ENCODE measurements at places on chromosomes 5 and 9.

DNA sequence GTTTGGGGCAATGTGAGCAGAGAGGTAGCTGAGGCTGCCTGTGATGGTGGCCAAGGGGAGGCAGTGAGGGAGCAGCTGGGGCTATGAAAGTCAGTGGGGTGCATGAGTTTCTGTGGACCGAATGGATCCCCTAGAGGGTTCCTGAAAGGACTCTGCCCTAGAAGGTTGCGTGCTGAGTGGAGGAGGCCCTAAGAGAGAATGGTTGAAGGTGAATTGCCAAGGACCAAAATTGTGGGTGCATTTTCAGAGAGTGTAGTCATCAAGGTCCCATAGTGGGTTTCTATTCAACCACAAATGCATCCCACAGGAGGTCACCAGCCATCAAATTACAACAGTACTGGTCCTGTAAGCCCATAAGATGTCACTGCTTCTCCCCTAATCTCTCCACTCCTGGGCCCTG is 298.3 kb downstream of the CDK5RAP2 start:
- DNase-seq: no peak

DNA sequence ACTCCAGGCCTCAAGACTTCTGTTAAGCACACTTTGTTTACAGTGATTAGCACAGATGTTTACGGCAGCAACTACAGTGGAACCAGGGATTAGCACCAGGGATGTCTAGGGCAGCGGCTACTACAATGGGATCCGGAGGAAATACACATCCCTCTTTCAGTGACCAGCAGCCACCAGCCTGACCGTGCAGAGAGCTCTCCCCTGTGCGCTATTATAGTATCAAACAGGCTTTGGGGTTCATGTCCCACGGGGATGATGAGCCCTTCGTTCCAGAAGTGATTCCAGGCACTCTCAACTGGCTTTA is 21.5 kb downstream of the GFPT2 start:
- no peak for DNase-seq

DNA sequence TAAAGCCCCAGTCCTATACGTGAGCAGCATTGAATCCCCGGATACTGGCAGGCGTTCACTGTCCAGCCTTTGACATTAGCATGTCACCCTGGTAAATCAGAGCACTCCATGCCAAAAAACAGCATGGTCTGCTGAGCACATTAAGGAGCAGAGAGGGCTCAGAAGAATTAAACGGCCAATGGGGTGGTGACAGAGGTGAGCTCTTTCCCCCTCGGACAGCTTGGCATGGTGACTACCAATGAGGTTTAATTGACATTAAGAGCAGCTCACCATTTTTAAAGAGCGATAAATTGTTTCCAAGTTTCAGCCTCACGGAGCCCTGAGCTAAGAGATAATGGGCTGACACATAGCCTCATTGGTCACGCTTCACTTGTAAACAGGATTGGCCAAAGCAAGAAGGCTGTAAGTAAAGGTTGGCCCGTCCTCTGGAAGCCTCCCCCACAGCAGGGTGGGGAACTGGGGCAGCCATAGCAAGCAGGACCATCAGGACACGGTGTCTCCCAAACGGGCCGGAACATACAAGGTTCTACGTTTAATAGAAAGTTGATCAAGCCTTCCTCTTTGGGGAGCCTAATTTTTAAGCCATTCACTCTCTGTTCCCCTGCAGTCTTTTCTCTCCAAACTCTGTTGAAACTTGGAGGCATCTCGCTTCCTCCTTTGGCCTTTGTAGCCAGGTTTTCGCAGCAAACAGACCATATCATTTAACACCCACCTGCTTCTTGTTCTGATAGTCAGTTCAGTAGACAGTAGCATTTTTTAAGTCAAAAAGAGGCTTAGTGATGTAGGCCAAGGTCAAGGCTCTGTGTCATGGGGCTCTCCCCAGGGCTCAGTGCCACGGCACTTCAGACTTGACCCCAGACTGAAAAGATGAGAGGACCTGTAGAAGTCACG is 25.9 kb downstream of the QRFP start:
- DNase-seq: no peak

DNA sequence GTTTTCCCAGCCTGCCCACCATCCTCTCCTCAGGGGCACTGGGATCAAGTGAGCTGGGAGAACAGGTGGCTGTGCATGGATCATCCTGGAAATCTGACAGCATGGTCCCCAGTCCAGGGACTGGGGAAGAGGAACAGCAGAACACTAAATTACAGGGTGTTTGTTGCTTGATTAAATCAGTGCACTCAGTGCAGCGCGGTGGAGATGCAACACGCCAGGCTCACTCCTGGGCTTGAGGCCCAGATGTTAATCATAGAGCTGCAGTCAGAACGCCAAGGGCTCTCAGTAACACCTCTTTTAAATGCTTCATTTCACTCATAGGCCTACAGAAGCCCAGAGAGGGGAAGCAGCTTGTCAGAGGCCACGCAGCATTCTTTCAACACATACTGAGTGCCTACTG is 14.2 kb upstream of the LARP1 start:
- DNase-seq: no peak

DNA sequence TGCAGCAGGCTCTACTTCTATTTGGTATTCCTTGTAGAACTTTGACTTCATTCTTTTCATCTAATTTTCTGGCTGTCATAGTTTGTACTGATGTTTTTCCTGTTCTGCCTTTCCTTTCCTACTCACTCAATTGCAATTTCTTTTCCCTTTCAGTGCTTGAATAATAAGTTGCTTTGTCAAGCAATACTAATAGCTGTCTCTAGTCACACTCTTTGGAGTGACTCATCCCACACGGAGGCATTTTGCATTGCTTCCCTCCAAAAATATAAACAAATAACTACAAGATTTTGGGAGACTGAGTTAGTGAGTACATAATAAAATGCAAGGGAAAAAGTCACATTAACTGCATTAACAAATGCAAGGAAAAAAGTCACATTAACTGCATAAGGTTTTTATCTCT is 465.9 kb downstream of the CDH9 start:
- no peak for DNase-seq

DNA sequence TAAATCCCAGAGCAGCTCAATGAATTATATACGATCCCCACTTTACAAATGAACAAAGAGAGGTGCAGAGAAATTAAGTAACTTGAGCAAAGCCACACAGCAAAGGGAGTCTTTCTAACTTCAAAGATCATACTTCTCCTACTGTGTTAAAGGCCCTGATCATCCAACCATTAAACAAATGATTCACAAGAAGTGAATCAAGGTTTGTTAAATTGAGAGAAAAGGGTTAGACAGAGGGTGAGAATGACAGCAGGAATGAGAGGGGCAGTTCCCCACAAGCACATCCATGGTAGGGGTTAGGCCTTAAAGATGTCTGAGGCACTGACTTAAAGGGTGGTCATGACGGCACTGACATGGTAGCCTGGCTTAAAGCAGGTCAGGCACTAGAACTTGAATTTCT is 10.7 kb downstream of the IDNK start:
- no peak for DNase-seq

DNA sequence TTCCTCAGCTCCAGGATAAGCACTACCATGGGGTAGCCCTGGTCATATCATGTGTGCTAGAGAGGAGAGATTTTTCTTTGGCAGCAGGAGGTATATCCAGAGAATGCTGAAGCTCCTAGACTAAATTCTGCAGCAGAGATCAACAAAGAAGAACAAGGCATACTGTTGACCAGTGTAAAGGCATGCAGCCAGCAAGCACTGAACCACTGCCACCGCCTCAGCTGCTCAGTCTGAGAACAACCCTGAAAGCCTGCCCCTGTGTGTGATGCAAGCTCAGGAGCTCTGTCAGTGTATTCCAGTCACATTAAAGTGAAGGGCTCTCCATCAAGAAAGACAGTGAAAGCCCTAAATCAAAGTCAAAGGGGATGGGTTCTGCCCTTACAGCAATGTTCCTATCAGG is 439.5 kb upstream of the CD180 start:
- no peak for DNase-seq

DNA sequence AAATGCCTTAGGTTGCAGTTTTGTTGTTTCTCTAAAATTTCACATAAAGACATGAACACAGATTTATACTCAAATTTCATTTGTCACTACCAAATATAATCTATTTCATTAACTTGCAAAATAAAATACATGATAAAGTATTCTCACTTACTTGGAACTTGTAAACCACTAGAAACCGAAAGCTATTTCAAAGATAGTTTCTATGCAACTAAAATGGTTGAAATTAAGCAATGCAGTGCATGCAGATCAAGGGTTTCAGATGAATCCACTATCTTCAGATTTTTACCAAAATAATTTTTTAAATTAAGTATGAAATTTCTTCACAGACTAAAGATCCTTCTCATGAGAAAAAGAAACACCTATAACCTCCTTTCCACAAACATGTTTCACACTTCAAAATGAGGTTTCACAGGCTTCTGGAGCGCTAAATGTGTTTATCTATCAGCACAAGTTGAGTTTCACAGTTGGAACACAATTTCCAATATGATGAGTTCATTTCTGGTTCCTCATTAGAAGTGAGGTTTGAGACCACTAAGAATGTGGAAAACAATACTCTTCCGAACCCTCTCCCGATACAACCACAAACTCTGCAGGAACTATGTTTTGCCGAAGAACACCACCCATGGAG is 63.9 kb downstream of the EPB41L4A start:
- no peak for DNase-seq
